ENCODE measurements at places on chromosomes 7 and 10. TPM values are rescaled to one million over a fixed set of nuclear protein-coding genes. Genes with fewer than 3 reads are reported as not detected.

GRCh38 chr10:3477683-3478082 lies 305.1 kb upstream of the PITRM1 start:
- DNase-seq: no peak

DNA sequence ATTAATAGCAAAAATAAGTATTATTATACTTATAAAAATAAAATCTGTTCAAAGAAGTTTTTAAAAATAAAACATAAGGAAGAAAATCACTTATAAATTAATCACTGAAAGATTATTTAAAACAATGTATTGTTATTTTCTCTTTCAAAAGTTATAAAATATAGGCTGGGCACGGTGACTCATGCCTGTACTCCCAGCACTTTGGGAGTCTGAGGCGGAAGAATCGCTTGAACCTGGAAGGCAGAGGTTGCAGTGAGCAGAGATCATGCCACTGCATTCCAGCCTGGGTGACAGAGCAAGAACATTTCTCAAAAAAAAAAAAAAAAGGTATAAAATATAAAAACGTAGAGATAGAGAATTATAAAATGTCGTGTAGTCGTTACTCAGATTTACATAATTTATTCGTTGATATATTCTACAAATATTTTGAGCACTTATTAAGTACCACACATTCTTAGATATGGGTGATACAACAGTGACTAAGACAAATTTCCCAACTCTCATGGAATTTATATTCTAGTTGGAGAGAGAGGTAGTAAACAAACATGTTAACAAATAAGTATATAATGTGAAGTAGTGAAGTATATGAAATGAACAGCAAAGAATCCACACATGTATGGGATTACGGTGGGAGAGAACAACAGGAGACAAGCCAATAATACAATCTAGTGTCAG lies 1030.0 kb downstream of the SORCS1 start:
- DNase-seq: no peak

The BICC1 gene
- 43.4 TPM for total RNA-seq

DNA sequence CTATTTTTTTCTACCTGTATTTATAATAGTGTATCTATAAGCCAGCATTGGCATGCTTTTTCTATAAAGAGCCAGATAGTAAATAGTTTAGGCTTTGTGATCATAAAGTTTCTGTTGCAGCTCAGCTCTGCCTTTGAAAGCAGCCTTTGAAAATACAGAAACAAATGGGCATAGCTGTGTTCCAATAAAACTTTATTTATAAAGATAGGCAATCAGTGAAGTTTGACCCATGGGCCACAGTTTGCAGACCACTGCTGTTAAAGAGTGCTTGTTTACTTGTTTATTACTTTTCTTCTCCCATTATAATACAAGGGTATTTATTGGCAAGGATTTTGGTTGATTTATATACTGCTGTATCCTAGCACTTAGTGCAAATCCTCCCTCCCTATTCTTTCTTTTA lies 72.5 kb downstream of the SRI start:
- DNase-seq: no peak

- no peak for DNase-seq
Observed at GRCh38 chr10:89171263-89171872, 35.7 kb downstream of the CH25H start.

DNA sequence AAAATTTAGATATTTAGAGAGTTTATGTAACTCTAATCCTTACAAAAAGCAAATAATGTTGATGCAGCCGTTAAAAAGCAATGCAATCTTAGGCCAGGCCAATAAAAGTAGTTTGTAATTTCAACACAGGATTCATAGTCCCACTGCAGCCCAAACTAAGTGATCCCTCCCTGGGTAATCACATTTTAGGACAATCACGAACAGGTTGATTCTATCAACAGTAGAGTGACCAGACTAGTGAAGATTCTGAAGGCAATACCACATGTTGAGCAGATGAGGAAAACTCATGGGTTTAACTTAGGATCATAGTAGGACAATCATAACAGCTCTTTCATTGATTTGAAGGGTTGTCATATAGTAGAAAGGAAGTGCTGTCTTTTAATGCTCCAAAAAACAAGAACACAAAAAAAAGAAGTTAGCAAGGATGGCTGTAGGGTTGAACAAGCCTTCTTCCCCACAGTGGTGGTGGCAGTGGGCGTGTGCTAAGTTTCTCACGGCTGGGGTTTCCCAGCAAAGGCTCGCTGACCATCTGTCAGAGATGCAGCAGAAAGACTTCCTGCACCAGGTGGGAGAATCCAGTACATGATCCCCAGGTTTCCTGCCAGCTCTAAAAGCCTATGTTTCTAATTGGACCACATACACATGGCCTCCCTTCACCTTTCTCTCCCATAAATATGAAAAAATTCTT lies 212.2 kb downstream of the CHRM2 start:
- DNase-seq: no peak

The SLC18A3 gene
- not detected for total RNA-seq

The STEAP1B gene
- total RNA-seq: 0.55 TPM

The ACTR3C gene
- 8.3 TPM for total RNA-seq

DNA sequence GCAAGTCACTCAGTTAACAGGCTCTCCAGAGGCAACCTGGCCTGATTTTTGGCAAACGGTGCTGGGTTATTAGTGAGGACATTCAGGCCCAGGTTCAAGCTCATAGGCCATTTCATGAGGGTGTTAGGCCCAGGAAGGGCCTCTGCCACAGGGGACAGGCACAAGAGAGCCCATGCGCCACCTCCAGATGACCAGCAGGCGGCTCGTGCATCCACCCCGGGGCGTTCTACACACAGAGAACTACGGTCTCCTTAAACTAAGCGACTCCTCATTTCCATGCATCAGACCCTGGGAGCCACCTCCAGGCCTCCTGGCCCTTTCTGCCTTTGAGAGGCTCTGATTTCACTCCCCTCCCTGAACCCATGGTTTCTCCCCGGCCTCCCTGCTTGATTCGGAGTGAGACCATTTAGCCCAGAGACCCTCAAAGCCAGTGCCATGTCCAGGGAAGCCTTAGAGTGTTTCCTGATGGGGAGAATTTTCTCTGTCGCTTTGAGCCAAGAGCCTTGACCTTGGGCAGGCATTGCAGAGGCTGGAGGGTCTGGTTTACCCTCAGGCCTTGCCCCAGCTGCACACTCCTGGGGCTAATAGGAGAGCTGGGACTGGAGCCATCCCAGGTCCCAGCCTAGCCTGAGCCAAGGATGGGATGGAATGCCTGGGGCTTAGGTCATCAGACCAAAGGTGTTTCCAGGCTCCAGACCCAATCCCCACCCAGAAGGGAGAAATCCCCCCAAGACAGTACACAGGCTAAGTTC lies 188.0 kb downstream of the GRID1 start:
- DNase-seq: no peak

- no peak for DNase-seq
Observed at GRCh38 chr7:66778201-66778600, 37.7 kb downstream of the RABGEF1 start.

The CYTH3 gene
- total RNA-seq: 21.0 TPM

DNA sequence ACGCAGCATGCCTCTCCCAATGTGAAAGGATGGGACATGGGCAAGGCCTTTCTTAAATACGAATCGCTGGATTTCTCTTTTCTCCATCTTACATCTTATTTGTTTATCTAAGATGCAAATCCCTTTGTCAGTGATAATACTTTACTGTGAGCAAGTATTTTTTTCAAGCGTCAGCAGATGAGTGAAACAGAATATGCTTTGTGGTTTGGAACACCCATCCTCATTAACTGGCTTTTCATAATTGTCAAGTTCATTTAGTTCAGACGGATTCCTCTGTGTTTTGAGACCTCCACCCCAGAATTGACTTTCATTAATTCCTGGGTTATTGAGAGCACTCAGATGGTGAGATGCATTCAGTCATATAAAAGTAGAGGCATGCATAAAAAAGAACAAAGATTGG lies 149.8 kb downstream of the NSUN6 start:
- DNase-seq: no peak

GRCh38 chr10:71300555-71301370 lies 18.3 kb upstream of the SLC29A3 start:
- DNase-seq: no peak

DNA sequence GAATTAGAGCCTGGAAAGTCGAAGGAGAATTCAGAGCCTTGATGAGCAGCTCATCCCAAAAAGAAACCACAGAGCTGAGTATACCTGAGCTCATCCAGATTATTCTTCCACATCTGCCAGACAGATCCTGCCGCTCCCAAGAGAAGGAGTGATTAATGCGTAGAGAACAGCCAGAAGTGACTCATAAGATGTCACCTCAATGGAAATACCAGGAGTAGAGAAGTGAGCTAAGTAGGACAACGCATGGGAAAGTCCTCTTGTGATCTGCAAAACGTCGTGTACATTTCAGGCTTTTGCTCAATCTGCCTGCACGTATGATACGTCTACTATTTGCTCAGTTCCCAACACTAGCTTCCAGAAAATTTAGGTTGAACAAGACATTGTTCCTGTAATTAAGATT lies 230.5 kb upstream of the AUTS2 start:
- DNase-seq: no peak

DNA sequence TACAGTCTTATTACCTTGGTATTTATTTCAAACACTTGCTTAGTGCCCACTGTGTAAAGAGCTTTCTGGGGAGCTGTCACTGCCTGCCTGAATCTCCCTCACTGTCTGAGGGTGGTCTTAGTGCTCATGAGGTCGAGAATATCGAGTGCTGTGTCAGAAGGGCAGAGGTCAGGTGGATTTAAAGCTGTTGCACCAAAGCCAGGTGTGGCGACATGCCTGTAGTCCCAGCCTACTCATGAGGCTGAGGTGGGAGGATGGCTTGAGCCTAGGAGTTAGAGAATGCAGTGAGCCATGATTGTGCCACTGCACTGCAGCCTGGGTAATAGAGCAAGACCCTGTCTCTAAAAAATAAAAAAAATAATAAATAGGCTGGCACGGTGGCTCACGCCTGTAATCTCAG lies 20.9 kb downstream of the CCM2 start:
- DNase-seq: no peak

- no peak for DNase-seq
Observed at GRCh38 chr10:16280595-16280994, 156.2 kb upstream of the PTER start.

The TFEC gene
- total RNA-seq: 7.6 TPM

The TRPV5 gene
- not detected for total RNA-seq

DNA sequence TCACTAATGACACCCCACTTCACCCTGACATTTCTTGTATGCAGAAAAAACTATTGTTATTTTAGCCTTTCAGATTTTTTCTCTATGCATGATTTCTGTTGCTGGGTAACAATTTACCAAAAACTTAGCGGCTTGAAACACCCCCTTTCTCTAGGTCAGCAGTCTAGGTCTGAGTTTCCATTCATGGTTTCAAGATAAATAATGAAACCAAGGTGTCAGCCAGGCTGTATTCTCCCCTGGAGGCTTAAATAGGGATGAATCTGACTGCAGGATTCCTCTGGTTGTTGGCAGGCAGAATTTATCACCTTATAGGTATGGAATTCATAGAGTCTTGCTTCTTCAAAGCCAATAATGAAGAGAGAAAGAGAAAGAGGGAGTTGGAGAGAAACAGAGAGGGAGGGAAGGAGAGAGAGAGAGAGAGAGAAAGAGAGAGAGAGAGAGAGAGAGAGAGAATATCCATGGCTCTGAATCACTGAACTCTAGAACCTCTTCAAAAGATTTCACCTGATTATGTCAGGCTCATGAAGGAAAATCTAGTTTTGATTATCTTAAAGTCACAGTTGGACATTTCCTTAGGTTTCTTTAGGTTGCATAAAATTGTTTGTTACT lies 1224.6 kb upstream of the LRRTM3 start:
- DNase-seq: no peak

- no peak for DNase-seq
Observed at GRCh38 chr7:81562581-81562980, 207.3 kb downstream of the HGF start.

The RBP4 gene
- 2.3 TPM for total RNA-seq

All from ovary (tissue), 10 donors.